ENCODE measurements at places on chromosomes 3 and 15. TPM values are rescaled to one million over a fixed set of nuclear protein-coding genes. Genes with fewer than 3 reads are reported as not detected.

GRCh38 chr15:70308011-70308734, 210.5 kb upstream of the TLE3 start:
- DNase-seq, result no peak

The CACNA2D3 gene
- total RNA-seq, result 4.3 TPM

DNA sequence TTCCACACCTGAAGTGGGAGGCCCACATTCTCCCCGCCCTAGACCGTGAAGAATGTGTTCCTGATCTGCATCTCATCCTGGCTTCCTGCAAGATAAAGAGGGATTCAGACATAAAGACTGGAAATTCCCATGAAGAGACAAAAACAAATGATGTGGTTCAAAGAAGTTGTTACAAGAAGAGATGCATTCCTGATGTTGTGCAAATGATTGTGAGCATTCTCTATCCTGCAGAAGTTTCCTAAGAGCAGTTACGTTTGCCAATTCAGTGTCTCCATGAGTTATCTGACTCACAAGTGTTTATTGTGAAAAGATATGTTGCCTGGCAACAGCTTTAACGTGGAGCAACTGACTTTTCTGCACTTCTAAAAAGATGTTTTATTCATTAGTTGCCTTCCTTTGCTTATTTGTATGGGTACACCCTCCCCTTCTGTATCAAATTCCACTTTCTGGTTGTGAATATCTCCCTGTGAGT, 107.8 kb downstream of the ZIC4 start:
- peak; percentile 84 for DNase-seq

The PPP1R14D gene
- not detected for total RNA-seq

DNA sequence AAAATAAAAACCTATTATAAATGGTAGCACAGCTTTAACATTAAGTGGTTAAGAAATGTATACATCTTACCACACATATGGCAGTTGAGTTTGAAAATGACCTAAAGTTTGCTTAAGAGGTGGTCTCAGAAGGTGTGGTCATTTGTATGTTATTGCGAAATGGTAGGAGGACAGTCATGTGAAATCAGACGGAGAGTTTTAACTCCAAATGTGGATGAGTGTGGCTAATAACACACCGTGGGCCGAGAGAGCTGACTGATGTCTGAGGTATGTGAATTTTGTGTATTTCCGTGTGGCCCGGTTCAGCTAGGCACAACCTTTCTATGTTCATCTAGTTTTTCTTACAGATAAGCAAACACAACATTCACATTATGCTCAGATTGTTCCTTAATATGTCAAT, 71.9 kb downstream of the ARNT2 start:
- no peak for DNase-seq

GRCh38 chr15:42728972-42729371, 8.0 kb downstream of the CDAN1 start:
- no peak for DNase-seq

GRCh38 chr3:12121466-12121865, 37.2 kb downstream of the TIMP4 start:
- DNase-seq, result no peak

The AP3B2 gene
- 0.64 TPM for total RNA-seq

DNA sequence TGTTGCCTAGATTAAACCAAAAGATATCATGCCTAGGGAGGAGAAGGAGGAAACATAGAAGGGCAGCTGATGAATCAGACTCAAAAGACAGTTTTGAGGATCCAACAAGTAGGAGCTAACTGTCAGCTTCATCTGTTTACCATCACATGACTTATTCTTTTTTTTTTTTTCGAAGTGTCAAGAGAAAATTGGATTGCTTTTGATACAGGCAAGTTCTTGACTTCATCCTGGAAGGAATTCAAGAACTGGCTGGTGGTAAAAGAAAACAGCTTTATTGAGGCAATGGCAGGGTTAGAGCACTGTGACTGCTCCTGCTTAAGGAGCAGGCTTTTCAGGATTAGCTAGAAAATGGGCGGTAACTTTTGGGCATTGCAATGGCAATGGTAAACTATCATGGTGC, 227.5 kb upstream of the KCNMB2 start:
- DNase-seq, result peak; percentile 51

The ACKR2 gene
- not detected for total RNA-seq

GRCh38 chr3:184561913-184562877, 610 bp downstream of the EPHB3 start:
- no peak for DNase-seq

The RBP2 gene
- total RNA-seq, result not detected

- DNase-seq, result peak; percentile 33
Measured at GRCh38 chr3:69776920-69777581, 37.8 kb downstream of the MITF start.

GRCh38 chr15:47301481-47301880, 415.8 kb upstream of the SEMA6D start:
- DNase-seq, result no peak

- no peak for DNase-seq
Measured at GRCh38 chr3:194086388-194087075, 49.4 kb upstream of the HES1 start.

DNA sequence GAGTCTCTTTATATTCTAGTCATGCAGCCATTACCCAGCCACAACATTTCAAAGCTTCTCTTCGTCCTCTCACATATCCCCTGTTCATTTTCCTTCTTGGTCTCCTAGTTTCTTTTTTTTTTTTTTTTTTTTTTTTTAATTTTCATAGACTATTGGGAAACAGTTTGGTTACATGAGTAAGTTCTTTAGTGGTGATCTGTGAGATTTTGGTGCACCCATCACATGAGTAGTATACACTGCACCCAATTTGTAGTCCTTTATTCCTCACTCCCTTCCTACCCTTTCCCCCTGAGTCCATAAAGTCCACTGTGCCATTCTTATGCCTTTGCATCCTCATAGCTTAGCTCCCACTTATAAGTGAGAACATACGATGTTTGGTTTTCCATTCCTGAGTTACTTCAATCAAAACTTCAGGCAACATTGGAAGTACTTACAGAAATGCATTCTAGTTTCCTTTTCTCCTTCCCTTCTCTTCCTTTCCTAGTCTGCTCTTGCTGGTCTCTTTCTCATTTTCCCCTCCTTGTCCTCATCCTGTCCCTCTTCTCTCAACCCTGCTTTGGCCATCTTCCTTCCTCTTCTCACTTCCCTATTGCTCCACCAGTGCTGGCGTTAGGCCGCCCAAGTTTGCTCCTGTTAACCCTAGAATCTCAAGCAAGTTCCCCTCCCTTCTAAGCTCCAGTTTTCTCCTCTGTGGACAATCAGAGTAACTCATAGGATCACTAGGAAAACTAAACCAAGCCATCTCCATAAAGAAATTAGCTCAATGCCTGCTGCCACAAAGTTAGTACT, 4.8 kb downstream of the ATP8B4 start:
- no peak for DNase-seq

DNA sequence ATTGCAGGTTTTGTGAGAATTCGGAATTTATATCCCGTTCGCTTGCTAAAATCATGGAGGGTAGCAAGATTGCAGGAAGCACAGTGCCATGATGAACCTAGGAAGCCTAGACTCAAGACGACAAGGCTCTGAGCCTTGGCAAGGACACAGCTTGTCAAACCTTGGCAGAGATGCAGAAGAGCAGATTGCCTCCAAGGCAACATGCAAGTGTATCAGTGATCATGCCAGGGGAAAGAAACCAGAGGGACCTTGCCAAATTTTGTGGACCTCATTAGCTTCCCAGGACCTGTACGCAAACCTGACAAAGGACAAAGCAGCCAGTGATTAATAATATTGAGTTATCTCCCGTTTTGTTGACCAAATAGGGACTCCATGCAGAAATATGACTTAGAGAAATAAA, 159.7 kb downstream of the GOLIM4 start:
- DNase-seq, result no peak

- no peak for DNase-seq
Measured at GRCh38 chr3:197837282-197837681, 46.2 kb downstream of the LRCH3 start.

- DNase-seq, result no peak
Measured at GRCh38 chr3:57889807-57890206, 118.4 kb upstream of the FLNB start.

DNA sequence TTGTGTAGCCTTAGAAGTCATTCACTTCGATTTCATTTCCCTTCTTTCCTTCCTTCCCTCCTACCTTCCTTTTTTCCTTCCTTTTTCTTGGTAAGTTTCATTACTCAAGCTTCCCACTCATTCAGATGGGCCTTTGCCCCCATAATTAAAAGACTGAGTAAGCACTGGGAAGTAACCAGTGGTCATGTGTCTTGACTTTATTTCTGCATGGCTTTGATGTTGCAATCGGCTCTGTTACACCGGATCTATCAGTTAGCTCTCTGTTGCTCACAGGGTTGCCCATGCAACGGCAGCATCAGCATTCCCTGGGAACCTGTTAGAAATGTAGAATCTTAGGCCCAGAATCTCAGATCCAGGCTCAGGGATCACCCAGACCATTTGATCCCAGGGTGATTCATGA, 25.6 kb upstream of the LARS2 start:
- peak; percentile 52 for DNase-seq

DNA sequence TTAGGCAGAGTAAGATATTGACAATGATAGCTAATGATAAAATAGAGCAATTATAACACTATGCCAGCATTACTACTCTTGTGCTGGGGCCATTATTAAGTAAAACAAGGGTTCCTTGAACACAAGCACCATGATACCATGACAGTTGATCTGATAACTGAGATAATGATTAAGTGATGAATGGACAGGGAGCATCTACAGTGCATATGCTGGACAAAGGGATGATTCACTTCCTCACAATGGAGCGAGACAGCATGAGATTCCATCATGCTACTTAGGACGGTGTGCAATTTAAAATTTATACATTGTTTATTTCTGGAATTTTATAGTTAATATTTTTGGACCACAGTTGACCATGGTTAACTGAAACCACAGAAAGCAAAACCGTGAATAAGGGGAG, 156.6 kb downstream of the FHIT start:
- no peak for DNase-seq

GRCh38 chr15:34905047-34905446, 64.5 kb downstream of the AQR start:
- DNase-seq, result peak; percentile 21

- no peak for DNase-seq
Measured at GRCh38 chr15:62069551-62069950, 2.8 kb downstream of the C2CD4A start.

DNA sequence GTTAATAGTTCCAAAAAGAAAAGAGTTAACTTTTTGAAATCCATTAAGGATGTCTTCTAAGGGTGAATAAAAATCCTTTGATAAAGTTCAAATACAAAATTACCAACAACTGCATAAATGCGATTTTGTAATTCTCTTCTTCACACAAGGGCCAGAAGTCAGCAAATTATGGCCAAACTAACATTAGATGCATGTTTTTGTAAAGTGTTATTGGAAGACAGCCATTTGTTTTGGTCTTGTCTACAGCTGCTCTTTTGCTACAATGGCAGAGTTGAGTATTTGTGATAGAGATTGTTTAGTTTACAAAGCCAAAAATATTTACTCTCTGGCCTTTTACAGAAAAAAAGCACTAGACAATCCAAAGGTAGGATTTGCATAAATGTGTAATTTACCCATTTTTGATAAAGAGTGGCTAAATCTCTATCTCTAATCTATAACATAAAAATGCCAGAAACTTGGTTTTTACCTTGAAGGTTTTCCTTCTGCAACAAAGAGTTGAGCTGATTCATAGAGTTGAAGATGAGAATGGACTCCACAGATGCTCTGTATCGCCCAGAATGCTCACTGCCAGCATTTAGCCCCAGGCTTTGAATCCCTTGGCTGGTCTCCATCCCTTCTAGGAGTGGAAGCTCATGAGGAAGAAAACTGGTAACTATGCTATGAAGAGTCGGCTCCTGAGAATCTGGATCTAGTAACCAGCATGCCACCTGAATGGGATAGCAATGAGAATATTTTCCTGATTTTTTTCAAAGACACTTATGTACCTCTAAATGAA, 64.5 kb downstream of the POLQ start:
- peak; percentile 65 for DNase-seq

DNA sequence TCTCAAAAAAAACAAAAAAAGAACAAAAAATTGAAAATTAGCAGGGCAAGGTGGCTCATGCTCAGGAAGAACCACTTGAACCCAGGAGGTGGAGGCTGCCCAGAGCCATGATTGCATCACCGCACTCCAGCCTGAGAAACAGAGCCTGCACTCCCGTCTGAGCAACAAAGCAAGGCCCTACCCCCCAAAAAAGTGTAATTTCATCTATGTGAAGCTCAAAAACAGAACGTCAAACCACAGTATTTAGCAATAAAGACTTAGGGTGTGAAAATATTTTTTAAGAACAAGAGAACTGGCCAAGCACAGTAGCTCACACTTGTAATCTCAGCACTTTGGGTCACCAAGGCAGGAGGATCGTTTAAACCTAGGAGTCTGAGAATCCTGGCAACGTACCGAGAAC, 38.2 kb downstream of the STAG1 start:
- DNase-seq, result no peak

DNA sequence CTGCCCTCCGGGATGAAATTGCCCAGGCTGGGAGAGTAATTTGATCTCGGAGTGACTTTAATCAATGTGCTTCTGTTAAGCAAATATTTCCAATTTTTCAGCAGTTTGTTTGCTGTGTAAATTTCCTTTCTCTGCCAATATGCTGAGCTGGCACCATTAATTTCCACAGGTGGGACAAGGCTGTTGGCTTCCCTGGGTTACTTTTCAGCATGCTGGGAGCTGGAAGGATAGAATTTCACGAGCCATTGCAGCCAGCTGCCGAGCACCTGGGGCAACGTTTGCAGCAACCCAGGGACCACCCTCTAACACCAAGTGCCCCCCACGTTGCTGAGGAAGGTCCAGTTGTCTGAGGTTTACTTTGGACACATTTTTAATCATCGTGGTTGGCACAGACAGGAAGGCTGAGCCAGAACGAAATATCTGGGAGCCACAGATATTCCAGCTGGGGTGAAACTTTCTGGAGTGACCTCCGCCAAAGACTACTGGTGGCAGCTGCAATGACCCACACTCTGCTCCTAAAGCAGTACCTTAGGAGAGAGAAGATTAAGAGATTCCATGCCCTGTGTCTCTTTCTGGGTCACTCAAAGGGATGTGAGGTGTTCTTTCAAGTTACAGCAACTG, 293.3 kb upstream of the RGMA start:
- DNase-seq, result no peak

The RBPMS2 gene
- not detected for total RNA-seq

GRCh38 chr3:161038725-161039124, 66.4 kb downstream of the B3GALNT1 start:
- DNase-seq, result no peak

DNA sequence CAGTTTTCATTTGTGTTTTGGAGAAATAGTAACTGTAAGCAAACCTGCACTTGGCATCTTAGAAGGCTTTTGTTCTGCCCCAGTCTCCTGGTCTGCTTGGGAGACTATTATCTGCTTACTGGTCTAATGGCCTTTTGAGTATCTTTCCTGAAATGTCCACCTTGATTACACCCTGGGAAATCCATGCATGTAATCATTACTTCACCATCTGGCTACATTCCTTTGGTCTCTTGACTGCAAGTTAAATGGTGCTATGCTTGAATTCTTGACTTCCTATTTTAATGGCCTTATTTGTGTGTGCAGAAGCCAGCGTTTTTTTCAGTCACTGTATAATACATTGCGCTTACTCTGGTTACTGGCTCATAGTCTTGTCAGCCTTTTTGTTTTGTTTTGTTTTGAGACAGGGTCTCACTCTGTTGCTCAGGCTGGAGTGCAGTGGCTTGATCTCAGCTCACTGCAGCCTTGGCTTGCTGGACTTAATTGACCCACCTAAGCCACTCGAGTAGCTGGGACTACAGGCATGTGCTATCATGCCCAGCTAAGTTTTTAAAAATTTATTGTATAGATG, 30.0 kb downstream of the CHD2 start:
- DNase-seq, result peak; percentile 53
